ENCODE measurements at places on chromosomes 2 and 18.
A peak's percentile ranks its signal among the peaks of the same experiment; 100 is the strongest.

DNA sequence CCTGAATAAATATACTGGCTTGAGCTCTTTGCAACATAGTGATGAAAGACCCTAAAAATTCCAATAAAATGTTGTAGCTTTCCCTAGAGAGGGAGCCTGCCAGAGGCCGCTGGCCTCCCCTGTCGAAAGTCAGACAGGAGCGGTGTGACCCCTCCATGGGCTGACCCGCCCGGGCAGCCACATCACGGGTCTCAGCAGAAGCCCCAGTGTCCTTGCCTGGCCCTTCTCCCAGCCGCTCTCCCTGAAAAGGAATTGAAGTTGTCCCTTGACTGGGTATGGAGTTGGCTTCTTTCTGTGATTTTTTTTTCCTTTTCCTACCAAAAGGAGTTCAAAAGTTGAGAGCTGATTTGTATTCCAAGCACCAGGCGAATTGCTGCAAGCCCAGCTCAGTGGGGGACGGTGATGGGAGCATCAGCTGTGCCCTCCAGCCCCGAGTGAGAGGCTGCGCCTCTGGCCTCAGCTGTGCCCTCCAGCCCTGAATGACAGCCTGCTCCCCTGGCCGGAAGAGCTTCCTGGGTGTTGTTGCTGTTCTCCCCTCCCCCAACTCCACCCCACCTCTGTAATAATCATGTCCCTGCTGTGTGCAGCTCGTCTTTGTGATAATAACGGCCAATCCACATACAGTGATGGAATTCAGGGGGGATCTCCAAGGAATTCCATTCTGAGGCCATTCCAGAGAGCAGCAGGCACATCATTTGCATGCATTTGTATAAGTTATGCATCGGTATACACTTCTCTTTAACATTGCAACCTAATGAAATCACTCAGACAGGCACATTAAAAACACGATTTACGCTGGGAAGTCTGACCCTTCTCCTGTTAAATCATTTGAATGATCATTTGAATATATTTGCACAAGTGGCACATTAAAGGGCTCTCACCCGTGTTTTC is 501.0 kb downstream of the EIPR1 start:
- no peak for DNase-seq

DNA sequence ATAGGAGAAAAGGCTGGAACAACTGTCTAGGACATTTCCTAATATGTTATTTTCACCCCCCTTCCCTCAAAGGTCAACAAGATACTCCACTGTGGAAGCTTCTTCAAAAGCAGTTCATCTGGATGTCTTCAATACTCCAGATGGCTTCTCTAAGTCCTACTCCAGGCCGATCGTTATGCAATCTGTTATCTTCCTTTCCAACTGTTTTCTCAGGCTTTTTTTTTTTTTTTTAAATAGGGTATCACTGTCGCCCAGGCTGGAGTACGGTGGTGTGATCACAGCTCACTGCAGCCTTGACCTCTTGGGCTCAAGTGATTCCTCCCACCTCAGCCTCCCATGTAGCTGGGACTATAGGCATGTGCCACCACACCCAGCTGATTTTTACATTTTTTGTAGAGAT is 26.3 kb downstream of the ATP8B1 start:
- DNase-seq, result peak; percentile 82

- DNase-seq, result no peak
Measured at GRCh38 chr2:128291161-128291843, 27.4 kb downstream of the HS6ST1 start.

DNA sequence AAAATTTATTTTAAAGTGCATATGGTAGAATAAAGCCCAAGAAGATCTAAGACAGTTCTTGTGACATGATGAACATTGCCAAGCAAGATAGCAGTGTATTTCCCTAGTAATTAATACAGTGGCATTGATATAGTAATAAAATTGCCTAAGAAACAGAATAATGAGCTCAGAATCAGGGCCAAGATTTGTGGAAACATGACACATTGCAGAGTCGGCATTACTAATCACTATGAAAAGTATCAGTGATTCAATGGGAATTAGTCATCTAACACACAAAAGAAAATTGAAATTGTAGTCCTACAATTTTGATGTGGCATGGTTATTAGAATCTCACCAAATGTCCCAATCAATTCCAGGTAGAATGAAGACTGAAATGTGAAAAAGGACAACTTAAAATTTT is 243.0 kb upstream of the CYRIA start:
- no peak for DNase-seq

DNA sequence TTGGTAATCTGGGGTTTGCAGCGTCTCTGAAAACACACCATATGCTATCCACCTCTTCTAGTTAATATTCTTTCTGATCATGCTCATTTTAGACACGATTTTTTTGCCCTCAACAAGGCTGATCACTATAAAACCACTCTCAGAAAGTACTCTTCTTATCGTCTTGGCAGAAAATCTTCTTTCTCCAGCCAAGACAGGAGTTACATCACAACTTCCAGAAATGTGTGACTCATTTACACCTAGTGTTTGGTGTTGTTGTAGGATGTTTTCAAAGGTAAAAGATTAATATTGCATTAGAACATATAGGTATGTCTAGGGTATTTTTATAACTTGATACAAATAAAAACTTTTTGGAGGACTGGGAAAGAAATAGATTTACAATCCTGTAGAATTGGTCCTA is 138.5 kb upstream of the NETO1 start:
- no peak for DNase-seq

All from K562 (cell line).